ENCODE measurements at places on chromosomes 7 and 10. TPM values are rescaled to one million over a fixed set of nuclear protein-coding genes. Genes with fewer than 3 reads are reported as not detected.

VWC2 gene
- total RNA-seq, result 4.4 TPM

CALML5 gene
- total RNA-seq, result not detected

ANKRD7 gene
- 4.4 TPM for total RNA-seq

TYW1 gene
- total RNA-seq, result 15.3 TPM

SPDYE5 gene
- total RNA-seq, result not detected

IQUB gene
- 3.8 TPM for total RNA-seq

PIK3AP1 gene
- total RNA-seq, result 3.1 TPM

GIMAP2 gene
- total RNA-seq, result 1.9 TPM

SEMA3E gene
- total RNA-seq, result 20.3 TPM

SLC18A2 gene
- total RNA-seq, result 0.31 TPM

BTBD16 gene
- not detected for total RNA-seq

BCL7B gene
- 10.0 TPM for total RNA-seq

ENKUR gene
- 4.4 TPM for total RNA-seq

PURB gene
- total RNA-seq, result 42.6 TPM

FAM107B gene
- total RNA-seq, result 85.8 TPM

LDB1 gene
- total RNA-seq, result 103 TPM

ITGB8 gene
- 124 TPM for total RNA-seq

VKORC1L1 gene
- total RNA-seq, result 25.4 TPM

TMEM196 gene
- total RNA-seq, result 12.8 TPM

SLC16A9 gene
- 9.4 TPM for total RNA-seq

GATA3 gene
- not detected for total RNA-seq

CPN1 gene
- not detected for total RNA-seq

TBRG4 gene
- total RNA-seq, result 68.9 TPM

DUSP5 gene
- 1.9 TPM for total RNA-seq

DLX5 gene
- total RNA-seq, result 7.5 TPM

CYP26C1 gene
- 0.63 TPM for total RNA-seq

CALN1 gene
- 54.8 TPM for total RNA-seq

TLX1 gene
- not detected for total RNA-seq

RARRES2 gene
- total RNA-seq, result 5.0 TPM

CYP3A4 gene
- not detected for total RNA-seq

ARMH3 gene
- total RNA-seq, result 27.5 TPM

GDF10 gene
- total RNA-seq, result 6.3 TPM

FAM13C gene
- total RNA-seq, result 41.6 TPM

CHCHD3 gene
- total RNA-seq, result 84.5 TPM

EVX1 gene
- total RNA-seq, result not detected

LAMB1 gene
- total RNA-seq, result 55.7 TPM

DCLRE1A gene
- 15.3 TPM for total RNA-seq

CNTNAP2 gene
- 73.9 TPM for total RNA-seq

FFAR4 gene
- not detected for total RNA-seq

GPR146 gene
- 1.3 TPM for total RNA-seq

SORBS1 gene
- total RNA-seq, result 303 TPM

MOGAT3 gene
- not detected for total RNA-seq

NACAD gene
- total RNA-seq, result 13.5 TPM

PTF1A gene
- total RNA-seq, result not detected

KAZALD1 gene
- total RNA-seq, result 0.94 TPM

Data from parietal lobe (tissue), 2 donors.